Progenitor cell of endocrine pancreas (in vitro differentiated cells): ENCODE measurements at places on chromosomes 3 and 15. TPM values are rescaled to one million over a fixed set of nuclear protein-coding genes. Genes with fewer than 3 reads are reported as not detected.

DNA sequence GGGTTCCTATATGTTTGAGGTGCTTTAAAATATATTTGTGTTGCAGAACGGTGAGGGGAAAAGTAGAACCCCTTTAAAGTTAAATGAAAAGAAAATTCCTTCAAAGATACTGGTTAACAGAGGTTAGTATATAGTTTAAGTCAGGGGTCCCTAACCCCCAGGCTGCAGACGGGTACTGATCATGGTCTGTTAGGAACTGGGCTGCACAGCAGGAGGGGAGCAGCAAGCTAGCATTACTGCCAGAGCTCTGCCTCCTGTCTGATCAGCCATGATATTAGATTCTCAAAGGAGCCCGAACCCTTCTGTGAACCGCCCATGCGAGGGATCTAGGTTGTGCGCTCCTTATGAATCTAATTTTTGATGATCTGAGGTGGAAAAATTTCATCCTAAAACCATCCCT, 37.5 kb upstream of the RFX7 start:
- no peaks in the 10 kb centered on the region for H3K4me1 ChIP-seq
- H3K4me3 ChIP-seq, result no peak overlapping the region
- no peak for DNase-seq
- H3K36me3 ChIP-seq, result no peaks in the 10 kb centered on the region

The PLSCR4 gene
- 9.2 and 10.2 TPM in 2 replicates for total RNA-seq

DNA sequence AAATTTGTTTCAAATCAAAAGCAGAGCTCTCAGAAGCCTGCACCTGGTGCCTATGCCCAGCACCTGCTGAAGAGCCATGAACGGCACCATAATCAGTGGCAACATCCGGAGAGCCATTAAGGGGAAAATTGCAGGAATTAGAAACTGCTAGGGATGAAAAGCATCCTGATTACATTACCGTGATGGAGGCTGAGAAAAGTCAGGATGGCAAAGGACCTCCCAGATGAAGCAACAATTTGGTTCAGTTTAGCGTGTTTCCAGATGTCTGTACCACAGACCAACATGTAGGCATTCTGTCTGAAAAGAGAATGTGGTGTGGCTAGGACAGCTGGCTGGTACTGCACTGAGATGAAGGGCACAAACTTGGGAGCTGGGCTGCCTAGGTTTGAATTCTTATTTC, 106.1 kb downstream of the EOMES start:
- no peaks in the 10 kb centered on the region for H3K4me1 ChIP-seq
- no peak overlapping the region for H3K27ac ChIP-seq
- peaks cover 2% of the 10 kb centered on the region for H3K27me3 ChIP-seq
- H3K36me3 ChIP-seq, result peaks cover 2% of the 10 kb centered on the region
- no peak overlapping the region for H3K4me3 ChIP-seq
- DNase-seq, result no peak

- no peaks in the 10 kb centered on the region for H3K27me3 ChIP-seq
- peak overlapping the region; percentile 80 for H3K4me3 ChIP-seq
- H3K36me3 ChIP-seq, result no peaks in the 10 kb centered on the region
- DNase-seq, result no peak
These were observed 1.4 kb downstream of the CRTAP start for GRCh38 chr3:33115024-33115768.

The ZDHHC23 gene
- total RNA-seq, result 15.4 and 16.5 TPM in 2 replicates

DNA sequence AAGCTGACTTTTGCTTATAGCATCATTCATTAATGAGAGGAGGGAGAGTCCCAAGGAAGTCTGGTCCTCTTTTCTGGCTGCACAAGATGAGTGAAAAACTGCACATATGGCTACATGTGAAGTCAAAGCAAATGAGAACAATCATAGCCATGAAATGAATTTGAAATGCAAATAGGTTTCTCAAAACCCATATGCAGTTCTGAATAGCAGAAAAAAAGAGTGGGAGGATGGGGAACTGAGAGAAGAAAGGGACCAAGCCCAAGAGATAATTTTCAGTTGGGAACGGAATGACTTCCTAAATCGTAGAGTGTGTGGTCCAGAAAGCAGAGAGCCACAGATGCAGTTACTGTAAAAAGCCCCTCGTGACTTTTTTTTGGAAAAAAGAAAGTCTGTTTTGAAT, 66.3 kb downstream of the GTPBP8 start:
- no peak for DNase-seq
- no peaks in the 10 kb centered on the region for H3K27me3 ChIP-seq
- no peak overlapping the region for H3K4me3 ChIP-seq
- no peaks in the 10 kb centered on the region for H3K36me3 ChIP-seq
- no peak overlapping the region for H3K27ac ChIP-seq

GRCh38 chr15:89090791-89091626, 2.8 kb downstream of the ABHD2 start:
- H3K4me1 ChIP-seq, result peaks cover 13% of the 10 kb centered on the region
- H3K27ac ChIP-seq, result no peak overlapping the region
- no peak overlapping the region for H3K4me3 ChIP-seq
- H3K36me3 ChIP-seq, result peaks cover 2% of the 10 kb centered on the region
- no peak for DNase-seq

DNA sequence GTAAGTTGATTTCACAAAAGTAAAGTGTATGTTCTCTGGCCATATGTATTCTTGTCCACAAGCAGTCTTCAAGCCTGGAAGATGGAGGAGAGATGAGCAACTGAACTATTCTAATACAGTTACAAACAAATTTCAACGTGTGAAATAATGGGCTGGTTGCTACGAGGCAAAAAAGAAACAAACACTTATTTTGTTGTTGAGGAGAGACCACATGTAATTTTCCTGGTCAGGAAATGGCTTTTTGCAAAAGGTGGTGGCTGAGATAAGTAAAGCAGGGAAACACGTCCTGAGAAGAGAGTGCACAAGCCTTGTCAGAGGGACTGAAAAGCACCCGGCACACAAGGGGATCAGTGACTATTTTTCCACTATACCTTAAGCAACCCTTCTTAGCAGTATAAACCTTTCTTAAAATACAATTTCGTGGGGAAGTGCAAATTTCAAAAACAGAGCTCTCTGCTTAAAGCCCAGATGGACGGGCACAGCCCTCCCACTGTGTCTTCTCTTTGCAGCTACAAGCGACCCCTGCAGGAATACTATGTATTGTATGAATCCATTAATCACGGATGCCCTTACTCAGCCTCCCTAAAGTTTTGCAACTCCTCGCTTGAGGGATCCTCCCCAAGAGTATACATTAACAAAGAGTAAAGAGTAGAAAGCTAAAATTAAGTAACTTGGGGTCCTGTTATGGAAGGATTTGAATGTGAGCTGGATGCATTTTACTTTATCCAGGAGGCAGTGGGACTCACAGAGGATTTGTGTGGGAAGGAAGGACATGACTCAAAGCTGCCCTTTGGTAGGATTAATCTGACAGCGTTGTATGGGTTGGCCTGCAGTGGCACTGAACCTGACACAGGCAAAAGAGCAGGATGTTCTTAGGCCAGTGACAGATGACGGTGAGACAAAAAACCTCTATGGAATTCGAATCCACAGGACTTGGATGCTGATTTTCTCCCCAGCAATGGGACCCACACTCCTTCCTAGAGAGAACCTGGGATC, 253.7 kb downstream of the IL5RA start:
- H3K36me3 ChIP-seq, result no peaks in the 10 kb centered on the region
- no peaks in the 10 kb centered on the region for H3K27me3 ChIP-seq
- H3K4me1 ChIP-seq, result peaks cover 17% of the 10 kb centered on the region
- no peak overlapping the region for H3K4me3 ChIP-seq
- DNase-seq, result no peak

- no peak overlapping the region for H3K27ac ChIP-seq
- no peak for DNase-seq
- no peak overlapping the region for H3K4me3 ChIP-seq
- H3K4me1 ChIP-seq, result no peaks in the 10 kb centered on the region
These were observed 1136.7 kb downstream of the TUSC7 start for GRCh38 chr3:117846238-117846637.

GRCh38 chr3:23710555-23710954, 95.2 kb upstream of the UBE2E1 start:
- no peak for DNase-seq
- H3K4me1 ChIP-seq, result peaks cover 2% of the 10 kb centered on the region
- no peak overlapping the region for H3K4me3 ChIP-seq
- no peak overlapping the region for H3K27ac ChIP-seq
- peaks cover 11% of the 10 kb centered on the region for H3K27me3 ChIP-seq
- H3K36me3 ChIP-seq, result no peaks in the 10 kb centered on the region

GRCh38 chr15:66481107-66481856, 16.3 kb downstream of the SNAPC5 start:
- H3K4me3 ChIP-seq, result no peak overlapping the region
- H3K36me3 ChIP-seq, result peaks cover 2% of the 10 kb centered on the region
- no peaks in the 10 kb centered on the region for H3K27me3 ChIP-seq

DNA sequence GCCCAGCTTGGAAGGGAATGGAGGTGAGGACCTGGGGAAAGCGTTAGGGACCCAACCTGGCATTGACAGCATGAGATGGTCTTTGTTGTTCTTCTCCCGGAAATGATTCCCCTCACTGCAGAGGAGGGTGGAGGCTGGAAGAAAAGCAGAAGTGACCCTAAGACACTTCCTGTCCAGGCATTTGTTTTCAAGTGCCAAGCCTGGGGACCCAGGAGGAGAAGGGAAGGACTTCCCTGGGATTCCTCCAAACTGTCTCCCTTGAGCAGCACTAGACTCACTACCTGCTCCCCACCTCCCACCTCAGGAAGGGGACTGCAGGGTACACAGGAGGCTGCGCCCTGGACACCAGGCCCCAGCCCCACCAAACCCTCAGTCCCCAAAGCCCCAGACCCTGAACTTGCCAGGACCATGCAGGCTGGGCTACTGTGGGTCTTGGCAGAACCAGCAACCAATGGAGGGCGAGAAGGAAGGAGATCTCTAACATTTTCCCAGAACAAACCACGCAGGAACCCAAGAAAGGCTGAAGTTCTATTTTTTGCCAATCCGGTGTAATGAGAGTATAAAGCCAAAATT, 9.8 kb upstream of the VIPR1 start:
- H3K27me3 ChIP-seq, result peaks cover 25% of the 10 kb centered on the region
- peaks cover 3% of the 10 kb centered on the region for H3K4me1 ChIP-seq
- no peak overlapping the region for H3K27ac ChIP-seq

- H3K27ac ChIP-seq, result no peak overlapping the region
- no peak overlapping the region for H3K4me3 ChIP-seq
- H3K27me3 ChIP-seq, result peaks cover 24% of the 10 kb centered on the region
These were observed 168.5 kb upstream of the NSMCE3 start for GRCh38 chr15:29437888-29438702.

DNA sequence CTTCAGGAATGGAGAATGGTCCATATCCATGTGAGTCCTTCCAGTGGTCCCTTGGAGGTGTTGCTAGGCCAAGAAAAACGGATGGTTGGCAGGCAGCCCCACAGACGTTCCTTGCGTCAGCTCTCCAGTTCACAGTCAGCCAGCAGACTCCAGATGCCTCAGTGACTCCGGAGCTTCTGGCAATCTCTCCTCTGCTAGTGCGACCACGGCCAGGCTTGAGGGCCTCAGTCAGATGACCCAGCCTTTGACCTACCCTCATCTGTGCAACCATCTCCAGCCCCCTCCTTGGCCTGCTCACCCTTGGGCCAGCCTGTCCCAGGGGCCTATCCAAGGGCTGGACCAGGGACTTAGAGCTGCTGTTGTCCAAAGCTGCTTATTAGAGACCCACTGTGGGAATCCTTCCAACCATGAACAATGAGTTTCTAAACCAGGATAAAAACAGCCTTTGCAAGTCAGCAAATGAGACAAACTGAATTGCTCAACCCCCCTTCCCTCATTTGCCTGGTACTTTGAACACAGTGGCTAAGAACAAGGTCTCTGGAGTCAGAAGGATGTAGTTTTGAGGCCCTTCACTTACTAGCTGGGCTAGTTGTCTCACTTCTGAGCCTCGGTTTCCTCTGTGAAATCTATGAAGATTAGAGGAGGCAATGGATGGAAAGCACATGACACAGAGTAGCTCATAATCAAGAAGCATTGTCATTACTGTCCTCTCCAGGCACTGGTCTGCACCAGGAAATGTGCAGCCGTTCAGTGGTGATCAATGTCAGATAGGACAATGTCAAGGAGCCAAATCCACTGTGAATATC, 44.8 kb downstream of the ANP32A start:
- H3K27ac ChIP-seq, result peak overlapping the region; percentile 35
- H3K4me1 ChIP-seq, result no peaks in the 10 kb centered on the region
- H3K27me3 ChIP-seq, result peaks cover 5% of the 10 kb centered on the region
- H3K4me3 ChIP-seq, result no peak overlapping the region
- DNase-seq, result no peak

The PLSCR5 gene
- total RNA-seq, result 0.31 TPM in 1 of 2 replicates, not detected in the other
